ENCODE measurements at places on chromosomes 11 and 22.

GRCh38 chr11:87368151-87368550, 330.4 kb downstream of the TMEM135 start:
- H3K4me1 ChIP-seq, result no peaks in the 10 kb centered on the region
- H3K27ac ChIP-seq, result no peak overlapping the region
- H3K36me3 ChIP-seq, result no peaks in the 10 kb centered on the region
- no peak overlapping the region for H3K4me3 ChIP-seq
- no peaks in the 10 kb centered on the region for H3K27me3 ChIP-seq

DNA sequence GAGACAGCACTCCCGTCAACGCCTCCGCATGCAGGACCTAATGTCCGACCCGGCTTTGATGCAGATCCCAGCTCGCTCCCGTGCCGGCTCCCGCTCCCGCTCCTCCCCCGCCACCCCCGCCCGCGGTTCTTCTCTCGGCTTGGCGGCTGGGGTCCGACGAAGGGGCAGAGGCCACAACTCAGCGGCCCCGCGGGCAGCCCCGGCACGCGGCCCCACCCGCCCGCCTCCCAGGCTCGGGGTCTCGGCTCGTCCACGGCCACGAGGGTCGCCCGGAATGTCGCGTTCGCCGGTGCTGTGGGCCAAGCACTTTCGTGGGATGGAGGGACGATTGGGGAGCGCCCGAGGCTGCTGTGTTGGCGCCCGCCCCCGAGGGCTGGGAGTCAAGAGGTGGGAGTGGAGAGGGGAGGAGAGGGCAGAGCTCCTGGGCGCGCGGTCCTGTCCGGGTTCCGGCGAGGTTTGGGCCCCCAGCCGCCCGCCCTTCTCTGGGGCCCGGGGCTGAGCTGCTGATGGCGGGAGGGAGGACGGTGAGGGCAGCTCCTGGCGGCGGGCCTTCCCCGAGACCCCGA, 5.3 kb upstream of the TBX1 start:
- H3K4me3 ChIP-seq, result no peak overlapping the region
- H3K27me3 ChIP-seq, result peaks cover 96% of the 10 kb centered on the region
- peaks cover 20% of the 10 kb centered on the region for H3K4me1 ChIP-seq
- DNase-seq, result no peak
- H3K36me3 ChIP-seq, result no peaks in the 10 kb centered on the region

DNA sequence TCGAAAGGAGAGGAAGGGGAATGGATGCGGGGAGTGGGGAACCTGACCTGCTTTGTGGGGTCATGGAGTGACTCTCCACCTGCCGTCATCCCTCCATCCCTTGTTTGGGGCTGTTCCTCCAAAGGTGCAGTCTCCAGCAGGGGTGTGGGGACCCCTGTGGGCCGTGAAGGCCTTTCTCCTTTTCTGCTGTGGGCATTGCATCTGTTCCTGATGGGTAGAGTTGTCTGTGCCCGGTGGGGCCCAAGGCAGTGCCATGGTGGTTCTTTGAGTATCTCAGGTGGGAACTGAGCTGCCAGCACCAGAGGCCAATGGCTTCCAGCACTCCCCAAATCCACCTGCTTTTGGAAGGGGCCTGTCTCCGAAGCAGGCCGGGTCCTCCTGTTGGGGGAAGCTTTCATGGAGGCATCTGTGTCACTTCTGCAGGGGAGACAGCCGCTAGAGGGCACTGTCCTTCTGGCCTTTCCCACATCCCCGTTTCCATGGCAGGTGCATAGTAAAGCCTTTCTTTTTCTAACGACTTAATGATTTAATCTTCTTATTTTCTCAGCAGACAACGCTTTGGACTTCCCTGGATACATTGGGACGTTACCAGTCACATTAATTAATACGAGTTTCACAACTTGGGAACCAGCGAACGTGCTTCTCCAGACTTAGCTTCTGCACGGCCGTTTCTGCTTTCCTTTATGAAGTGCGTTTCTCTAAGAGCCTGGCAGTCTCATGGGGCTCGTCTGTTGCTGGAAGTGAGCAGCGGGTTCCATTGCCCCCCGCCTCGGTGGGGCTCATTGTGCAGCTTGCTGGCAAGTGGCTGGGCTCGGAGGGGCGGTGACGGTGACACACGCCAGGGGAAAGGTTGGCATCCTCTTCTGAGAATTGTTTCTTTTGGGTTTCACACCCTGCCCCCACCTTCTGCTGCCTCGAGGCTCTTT, 57.1 kb downstream of the PARVB start:
- H3K36me3 ChIP-seq, result no peaks in the 10 kb centered on the region
- DNase-seq, result peak; percentile 75
- peaks cover 12% of the 10 kb centered on the region for H3K4me1 ChIP-seq
- peak overlapping the region; percentile 24 for H3K4me3 ChIP-seq

DNA sequence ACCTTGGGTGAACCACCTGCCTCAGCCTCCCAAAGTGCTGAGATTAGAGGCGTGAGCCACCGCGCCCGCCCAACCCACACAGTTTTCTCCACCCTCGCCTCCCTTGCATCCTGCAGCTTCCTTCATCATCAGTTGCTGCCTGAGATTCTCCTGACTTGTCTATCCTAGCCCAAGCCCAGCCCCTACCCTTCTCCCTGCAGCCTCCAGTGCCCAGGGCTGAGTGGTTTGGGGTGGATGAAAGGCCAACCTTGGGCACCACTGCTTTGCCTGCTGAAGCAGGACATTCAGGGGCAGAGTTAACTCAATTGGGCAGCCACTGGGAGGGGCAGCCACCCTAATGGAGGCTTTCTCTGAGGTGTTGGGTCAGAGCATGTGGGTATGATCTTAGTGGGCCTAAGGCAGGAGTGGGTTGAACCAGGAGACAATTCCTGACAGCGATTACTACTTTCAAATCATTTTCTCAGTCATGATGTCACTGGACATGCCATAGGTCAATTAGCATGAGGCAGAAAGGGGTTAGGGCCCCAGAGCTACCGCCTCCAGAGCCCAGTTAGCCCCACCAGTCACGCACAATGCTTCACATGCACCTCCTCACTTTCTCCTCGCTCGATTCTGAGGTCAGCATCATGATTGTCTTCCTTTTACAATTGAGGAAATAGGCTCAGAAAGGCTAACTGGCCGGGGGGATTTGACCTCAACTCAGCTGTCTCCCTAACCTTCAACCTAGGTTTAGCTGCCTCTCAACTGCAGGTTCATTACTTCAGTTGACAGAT, 1.0 kb upstream of the FKBP2 start:
- peak overlapping the region; percentile 98 for H3K27ac ChIP-seq
- H3K36me3 ChIP-seq, result no peaks in the 10 kb centered on the region
- H3K4me3 ChIP-seq, result peak overlapping the region; percentile 83
- peaks cover 71% of the 10 kb centered on the region for H3K4me1 ChIP-seq
- H3K27me3 ChIP-seq, result no peaks in the 10 kb centered on the region
- no peak for DNase-seq

- H3K4me1 ChIP-seq, result peaks cover 8% of the 10 kb centered on the region
- H3K27me3 ChIP-seq, result peaks cover 5% of the 10 kb centered on the region
- no peak overlapping the region for H3K4me3 ChIP-seq
- H3K27ac ChIP-seq, result no peak overlapping the region
Measured at GRCh38 chr11:128900468-128900867, 9.3 kb downstream of the KCNJ5 start.

GRCh38 chr11:12827929-12828812, 153.9 kb downstream of the TEAD1 start:
- peaks cover 11% of the 10 kb centered on the region for H3K4me1 ChIP-seq
- peak overlapping the region; percentile 83 for H3K27ac ChIP-seq
- H3K27me3 ChIP-seq, result no peaks in the 10 kb centered on the region
- H3K36me3 ChIP-seq, result no peaks in the 10 kb centered on the region
- peak; percentile 57 for DNase-seq
- peak overlapping the region; percentile 28 for H3K4me3 ChIP-seq

GRCh38 chr22:49087716-49088601, 739.7 kb downstream of the BRD1 start:
- no peak for DNase-seq
- no peaks in the 10 kb centered on the region for H3K36me3 ChIP-seq
- no peaks in the 10 kb centered on the region for H3K4me1 ChIP-seq
- H3K27me3 ChIP-seq, result no peaks in the 10 kb centered on the region

GRCh38 chr22:27747396-27748221, 53.9 kb downstream of the MN1 start:
- H3K27ac ChIP-seq, result peak overlapping the region; percentile 44
- H3K27me3 ChIP-seq, result no peaks in the 10 kb centered on the region
- H3K4me3 ChIP-seq, result no peak overlapping the region
- no peak for DNase-seq
- H3K4me1 ChIP-seq, result no peaks in the 10 kb centered on the region
- no peaks in the 10 kb centered on the region for H3K36me3 ChIP-seq

DNA sequence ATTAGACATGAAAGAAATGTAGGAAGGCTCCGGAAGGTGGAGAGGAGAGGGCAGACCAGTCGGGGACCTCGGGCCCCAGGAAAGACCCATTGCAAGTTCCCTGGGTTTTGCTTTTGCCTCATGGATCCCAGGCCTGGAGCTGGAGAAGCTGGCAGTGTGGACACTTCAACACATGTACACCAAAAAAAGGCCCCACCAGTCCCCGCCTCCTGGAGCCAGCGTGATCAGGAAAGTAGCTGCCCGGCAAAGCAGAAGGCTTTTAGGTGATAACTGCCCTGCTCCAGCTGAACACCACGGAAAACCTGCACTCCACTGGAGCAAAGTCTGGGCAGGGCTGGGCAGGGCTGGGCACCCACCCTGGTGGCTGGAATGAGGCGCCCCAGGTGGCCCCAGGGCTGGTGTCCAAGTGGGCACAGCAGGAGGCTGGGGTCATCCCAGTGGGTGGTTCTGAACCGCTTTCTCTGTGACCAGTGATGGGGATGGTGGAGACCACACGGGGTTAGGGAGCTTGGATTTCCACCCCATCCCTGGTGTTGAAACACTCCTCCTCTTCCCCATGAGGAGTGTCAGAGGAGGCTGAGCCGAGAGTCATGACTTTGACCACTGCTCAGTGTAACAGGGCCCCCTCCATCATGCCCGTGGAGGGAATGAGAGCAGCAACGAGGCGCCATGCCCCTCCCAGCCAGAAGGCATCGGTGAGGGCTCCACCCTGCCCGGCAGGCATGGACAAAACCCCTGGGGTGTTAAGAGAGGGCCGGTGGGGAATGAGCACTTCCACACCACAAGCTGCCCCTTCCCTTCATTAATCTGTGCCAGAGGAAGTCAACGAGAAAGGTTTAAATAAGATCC, 16.9 kb upstream of the MUC5AC start:
- no peak overlapping the region for H3K27ac ChIP-seq
- peaks cover 6% of the 10 kb centered on the region for H3K27me3 ChIP-seq
- no peaks in the 10 kb centered on the region for H3K4me1 ChIP-seq
- no peak overlapping the region for H3K4me3 ChIP-seq
- H3K36me3 ChIP-seq, result no peaks in the 10 kb centered on the region
- DNase-seq, result no peak

DNA sequence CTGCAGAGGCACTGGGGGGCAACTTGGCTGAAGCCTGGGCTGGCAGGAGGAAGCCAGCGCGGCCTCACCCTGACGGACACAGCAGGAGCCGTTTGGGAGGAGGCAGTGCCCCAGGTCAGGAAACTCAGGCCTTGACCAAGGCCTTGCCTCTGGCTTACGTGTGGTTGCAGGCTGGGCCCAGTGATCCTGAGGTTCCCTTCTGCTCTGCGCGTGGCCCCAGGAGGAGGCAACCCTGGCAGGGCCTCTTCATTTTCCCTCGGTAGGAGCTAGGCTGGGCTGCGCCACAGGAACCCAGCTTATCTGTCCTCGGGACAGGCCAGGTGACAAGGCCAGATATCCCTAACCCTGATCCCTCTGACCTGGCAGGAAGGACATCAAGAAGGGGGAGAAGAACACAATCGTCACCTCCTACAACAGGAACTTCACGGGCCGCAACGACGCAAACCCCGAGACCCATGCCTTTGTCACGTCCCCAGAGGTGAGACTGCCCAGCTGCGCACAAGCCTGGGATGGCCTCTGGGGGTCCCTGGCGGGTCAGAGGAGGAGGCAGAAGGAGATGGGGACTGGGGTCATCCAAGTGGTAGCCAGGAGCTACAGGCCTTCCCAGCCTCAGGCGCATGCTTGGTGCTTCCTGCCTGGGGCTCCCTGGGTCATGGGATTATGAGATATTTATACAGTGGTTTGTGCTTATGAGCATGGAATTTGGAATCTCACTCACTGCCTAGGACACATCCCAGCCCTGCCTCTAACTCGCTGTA, 20.6 kb downstream of the POLR3H start:
- peaks cover 31% of the 10 kb centered on the region for H3K36me3 ChIP-seq

GRCh38 chr11:120391292-120391691, 55.1 kb downstream of the ARHGEF12 start:
- peaks cover 27% of the 10 kb centered on the region for H3K4me1 ChIP-seq
- no peak overlapping the region for H3K27ac ChIP-seq
- no peak overlapping the region for H3K4me3 ChIP-seq
- H3K27me3 ChIP-seq, result no peaks in the 10 kb centered on the region
- DNase-seq, result no peak
- no peaks in the 10 kb centered on the region for H3K36me3 ChIP-seq

- no peak for DNase-seq
- H3K4me1 ChIP-seq, result no peaks in the 10 kb centered on the region
- H3K4me3 ChIP-seq, result no peak overlapping the region
- no peaks in the 10 kb centered on the region for H3K27me3 ChIP-seq
- no peak overlapping the region for H3K27ac ChIP-seq
- H3K36me3 ChIP-seq, result peaks cover 4% of the 10 kb centered on the region
Measured at GRCh38 chr11:82978422-82979099, 77.0 kb downstream of the DDIAS start.

DNA sequence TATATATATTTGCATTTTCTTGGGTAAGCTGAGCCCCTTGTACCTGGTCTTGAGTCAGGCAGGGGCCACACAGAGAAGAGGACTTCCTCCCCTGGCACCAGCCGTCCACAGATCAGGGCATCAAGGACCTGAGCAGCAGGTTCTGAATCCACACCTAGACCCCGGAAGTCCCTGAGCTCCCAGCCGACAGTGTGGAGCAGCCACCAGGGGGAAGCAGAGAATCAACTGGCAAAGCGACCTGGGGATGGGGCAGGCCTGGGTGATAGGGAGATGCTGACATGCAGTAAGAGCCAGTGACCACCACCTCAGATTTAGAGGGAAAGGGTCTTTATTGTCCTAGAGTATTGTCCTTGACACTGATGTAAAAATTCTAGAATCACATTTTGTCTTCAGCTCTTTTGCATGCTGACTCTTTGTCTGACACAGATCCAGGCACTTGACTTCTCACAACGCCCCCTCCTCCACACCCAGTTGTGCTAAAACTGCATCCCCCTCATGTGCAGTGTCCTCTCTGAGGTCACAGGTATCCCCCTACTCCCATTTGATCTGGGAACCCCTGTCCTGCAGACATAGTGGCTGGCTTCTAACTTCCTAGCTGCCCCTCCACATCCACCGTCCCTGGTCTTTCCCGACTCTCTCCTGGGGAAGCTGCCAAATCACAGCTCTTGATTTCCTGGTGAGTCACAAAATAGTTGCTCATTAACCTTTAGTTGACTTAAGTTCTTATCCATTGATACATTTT, 109.3 kb downstream of the GGTLC2 start:
- H3K4me1 ChIP-seq, result no peaks in the 10 kb centered on the region
- DNase-seq, result peak; percentile 79
- no peak overlapping the region for H3K4me3 ChIP-seq
- no peaks in the 10 kb centered on the region for H3K36me3 ChIP-seq
- no peak overlapping the region for H3K27ac ChIP-seq

DNA sequence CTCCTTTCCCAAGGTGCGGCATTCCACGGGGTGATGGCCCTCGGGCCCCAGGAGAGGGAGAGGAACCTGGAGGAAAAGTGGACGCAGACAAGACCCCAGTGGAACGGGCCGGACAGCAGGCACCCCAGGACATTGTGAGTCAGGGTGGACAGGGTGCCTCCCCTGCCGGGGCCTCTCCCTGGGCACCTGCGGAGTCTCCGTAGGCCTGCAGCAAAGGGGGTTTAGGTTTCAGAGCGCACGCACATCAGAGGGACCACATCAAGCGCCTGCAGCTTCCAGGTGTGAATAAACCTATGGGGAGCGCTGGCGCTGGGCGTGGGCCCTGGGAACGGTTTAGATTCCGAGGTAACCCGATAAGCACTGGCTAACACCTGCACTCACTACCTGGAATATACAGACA, 22.7 kb upstream of the FGF19 start:
- no peak for DNase-seq
- no peak overlapping the region for H3K27ac ChIP-seq
- H3K27me3 ChIP-seq, result peaks cover 64% of the 10 kb centered on the region
- no peaks in the 10 kb centered on the region for H3K36me3 ChIP-seq
- no peak overlapping the region for H3K4me3 ChIP-seq
- H3K4me1 ChIP-seq, result no peaks in the 10 kb centered on the region

Data from transverse colon (tissue), 4 donors.